HS-5 (cell line): ENCODE measurements at places on chromosomes 4 and X.

DNA sequence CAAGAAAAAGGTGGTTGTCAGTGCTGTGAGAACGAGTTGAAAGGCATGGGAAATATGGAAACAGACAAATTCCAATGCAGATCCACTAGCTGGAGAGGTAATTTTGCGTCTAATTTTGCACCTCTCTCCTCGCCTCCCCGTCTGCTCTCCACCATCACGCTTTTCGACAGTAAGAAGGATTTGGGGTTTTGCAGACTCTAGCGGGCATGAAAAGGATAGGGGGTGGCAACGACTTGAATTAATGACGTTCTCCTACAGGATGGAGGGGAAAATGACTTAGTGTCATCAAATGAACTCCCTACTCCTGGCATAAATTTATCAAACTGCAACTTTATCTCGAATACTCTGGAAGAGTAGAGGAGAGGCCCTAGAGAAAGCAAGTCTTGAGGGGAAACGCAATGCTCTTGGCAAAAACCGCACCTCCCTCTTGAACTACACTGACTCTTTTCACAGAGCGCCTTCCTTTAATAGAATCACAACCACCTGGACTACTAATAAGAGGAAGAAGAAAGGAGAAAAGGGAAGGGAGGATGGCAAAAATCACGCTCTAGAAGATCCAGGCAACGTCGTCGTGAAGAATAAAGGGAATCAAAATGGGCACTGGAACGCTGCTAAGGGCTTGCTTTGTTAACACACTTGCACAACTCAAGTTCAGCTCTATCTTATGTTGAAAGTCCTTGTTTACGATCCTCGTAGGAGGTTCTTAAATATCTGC is 871 bp upstream of the SLITRK2 start:
- no peak for DNase-seq

DNA sequence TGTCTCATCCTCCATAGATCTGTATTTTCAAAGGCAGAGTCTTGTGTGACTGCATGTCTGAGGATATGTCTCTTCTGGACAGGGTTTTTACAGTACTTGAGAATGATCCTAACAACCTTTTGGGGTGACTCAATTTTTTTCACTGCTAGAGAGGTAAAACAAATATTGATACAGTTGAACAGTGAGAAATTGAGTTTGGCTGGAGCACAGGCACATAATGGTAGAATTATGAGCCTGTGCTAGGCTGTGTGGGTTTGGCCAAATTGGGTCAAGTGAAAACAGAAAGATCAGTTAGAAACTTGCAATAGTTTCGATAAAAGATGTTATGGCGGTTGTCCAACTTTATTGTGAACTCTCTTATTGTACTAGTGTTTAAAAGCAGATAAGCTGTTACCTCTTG is 23.3 kb upstream of the EOLA2 start:
- DNase-seq, result no peak

DNA sequence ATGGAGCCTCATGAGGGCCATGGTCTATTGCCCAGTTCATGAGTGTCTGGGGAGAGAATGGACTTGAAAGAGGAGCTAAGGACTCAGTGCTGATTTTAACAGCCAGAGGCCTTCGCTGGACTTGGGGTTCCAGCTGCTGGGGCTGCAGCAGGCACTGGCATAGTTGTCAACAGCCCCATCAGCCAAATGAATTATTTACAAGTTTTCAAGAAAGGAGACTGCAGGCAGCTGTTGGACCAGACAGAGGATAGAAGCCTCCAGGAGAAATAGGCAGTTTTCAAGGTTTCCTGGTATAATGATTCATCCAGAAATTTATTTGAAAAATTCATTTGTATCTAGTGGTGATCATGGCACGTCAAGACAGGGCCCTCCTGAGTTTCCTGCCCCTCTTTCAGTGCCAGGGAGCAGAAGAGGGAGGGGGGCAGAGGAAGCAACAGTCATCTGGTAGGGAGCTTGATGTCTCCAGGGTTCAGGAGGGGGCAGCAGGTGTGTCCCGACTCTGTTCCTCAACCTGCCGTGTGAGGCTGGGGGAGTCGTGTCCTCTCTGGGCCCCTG is 63.1 kb upstream of the GPR78 start:
- DNase-seq, result peak; percentile 39

- no peak for DNase-seq
Observed at GRCh38 chr4:2949782-2950125, 13.5 kb downstream of the NOP14 start.

- DNase-seq, result no peak
Observed at GRCh38 chr4:171157462-171158082, 655.6 kb upstream of the GALNTL6 start.

DNA sequence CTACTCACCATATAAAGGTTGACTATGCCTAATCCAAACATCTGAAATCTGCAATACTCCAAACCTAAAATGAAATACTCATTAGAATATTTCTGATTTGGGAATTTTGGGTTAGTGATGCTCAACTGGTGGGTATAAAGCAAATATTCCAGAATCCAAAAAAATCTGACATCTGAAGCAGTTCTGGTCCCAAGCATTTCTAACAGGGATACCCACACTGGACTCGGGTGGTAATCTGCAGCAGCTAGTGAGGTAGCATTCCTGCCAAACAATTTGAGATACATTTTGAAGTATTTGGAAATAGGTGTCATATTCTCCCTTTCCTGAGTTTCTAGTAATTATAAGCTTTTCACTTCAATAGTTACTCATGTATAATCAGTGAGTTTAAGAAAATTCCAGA is 49.6 kb upstream of the RPA4 start:
- DNase-seq, result no peak

GRCh38 chrX:44974451-44974850 is 101.5 kb downstream of the KDM6A start:
- DNase-seq, result peak; percentile 10

- no peak for DNase-seq
Observed at GRCh38 chr4:21973850-21974249, 25.3 kb upstream of the KCNIP4 start.

DNA sequence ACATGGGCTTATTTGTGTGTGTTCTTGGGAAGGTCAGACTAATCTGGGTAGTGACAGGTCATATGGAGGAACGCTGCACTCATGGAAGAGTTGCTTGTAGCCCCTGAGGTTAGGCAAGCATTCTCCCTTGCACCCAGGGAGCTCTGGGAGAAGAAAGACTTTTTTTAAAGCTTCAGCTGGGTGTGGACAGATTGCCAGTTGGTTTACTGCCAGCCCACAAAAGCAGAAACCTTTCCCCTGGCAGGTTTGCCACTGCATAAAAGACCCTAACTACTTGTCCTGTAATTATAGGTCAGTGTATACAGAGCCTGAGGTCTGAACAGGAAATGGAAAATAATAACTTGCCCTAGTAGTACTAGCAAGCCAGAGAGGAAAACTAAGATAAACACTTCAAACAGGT is 7.4 kb upstream of the NFKB1 start:
- no peak for DNase-seq

DNA sequence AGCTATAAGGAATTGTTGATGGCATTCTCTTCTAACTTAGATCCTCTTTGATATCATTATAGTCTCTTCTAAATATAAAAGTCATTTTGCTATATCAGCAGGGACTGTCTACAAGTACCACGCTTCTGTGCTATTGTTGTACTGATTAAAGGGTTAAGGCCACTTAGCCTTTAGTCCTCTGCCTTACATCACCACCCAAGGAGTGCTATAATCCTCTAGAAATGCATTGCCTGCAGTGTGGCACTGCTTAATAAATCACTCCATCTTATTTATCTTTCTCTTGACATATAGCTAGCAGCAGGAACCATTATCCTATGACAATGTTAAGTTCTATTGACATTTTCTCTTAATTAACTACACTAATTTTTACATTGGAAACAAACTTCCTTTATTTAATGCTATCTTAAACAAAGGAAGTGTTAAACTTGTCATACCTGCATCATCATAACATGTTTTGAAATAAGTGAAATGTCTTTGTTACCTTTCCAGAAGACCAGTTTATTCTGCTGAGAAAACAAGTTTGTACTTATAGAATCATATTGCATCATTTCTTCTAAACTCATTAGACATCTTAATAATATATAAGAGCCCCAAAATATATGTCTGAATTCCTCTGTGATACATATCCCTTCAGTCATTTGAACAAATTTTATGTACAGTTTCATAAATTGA is 360.9 kb upstream of the ATOH1 start:
- no peak for DNase-seq

- no peak for DNase-seq
Observed at GRCh38 chrX:153396320-153397195, 4.6 kb downstream of the PNMA6E start.

DNA sequence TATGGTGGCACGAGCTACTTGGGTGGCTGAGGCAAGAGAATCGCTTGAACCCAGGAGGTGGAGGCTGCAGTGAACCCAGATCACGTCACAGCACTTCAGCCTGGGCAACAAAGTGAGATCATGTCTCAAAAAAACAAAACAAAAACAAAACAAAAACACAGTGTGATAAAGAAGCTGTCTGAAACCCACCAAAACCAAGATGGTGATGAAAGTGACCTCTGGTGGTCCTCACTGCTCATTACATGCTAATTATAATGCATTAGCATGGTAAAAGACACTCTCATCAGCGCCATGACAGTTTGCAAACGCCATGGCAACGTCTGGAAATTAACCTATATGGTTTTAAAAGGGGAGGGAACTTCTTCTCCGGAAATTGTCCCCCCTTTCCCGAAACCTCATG is 29.4 kb upstream of the OPHN1 start:
- no peak for DNase-seq

DNA sequence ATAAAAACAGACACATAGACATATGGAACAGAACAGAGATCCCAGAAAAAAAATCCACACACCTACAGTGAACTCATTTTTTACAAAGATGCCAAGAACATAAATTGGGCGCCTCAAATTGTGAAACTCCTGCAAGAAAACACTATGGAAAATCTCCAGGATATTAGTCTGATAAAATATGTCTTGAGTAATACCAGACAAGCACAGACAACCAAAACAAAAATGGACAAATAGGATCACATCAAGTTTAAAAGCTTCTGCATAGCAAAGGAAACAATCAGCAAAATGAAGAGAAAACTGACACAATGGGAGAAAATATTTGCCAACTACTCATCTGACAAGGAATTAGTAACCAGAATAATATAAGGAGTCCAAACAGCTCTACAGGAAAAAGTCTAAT is 337.3 kb upstream of the DIPK2B start:
- DNase-seq, result no peak

DNA sequence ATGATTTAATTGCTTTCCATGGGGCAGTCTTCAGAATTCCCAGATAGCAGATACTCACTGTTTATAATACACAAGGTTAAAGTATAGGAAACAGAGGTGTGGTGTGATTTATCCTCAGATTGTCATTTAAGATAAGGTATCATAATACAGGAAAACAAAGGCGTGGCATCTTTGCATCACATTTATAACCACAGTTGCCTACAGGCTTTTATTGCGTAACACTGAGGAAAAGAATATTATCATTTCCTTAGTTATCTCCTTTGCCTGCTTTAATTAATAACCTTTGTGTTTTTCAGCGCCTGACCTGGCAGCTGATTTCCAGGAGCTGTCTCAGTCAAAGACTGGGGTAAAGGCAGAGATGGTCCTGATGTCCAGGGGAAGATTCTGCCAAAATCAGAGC is 68.8 kb downstream of the SSX7 start:
- DNase-seq, result no peak

DNA sequence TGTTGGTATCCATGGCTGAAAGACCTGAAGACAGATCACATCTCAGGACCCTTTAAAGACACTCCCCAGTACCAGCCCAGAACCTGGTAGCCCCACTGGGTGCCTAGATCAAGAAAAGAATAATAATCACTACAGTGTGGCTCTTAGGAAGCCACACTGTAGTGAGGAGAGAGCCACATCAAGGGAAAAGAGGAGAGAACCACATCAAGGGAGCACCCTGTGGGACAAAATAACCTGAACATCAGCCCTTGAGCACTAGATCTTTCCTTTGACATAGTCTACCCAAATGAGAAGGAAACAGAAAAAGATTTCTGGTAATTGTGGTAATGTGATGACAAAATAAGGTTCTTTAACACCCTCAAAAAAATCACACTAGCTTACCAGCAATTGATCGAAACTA is 15.3 kb downstream of the RTL3 start:
- DNase-seq, result no peak

DNA sequence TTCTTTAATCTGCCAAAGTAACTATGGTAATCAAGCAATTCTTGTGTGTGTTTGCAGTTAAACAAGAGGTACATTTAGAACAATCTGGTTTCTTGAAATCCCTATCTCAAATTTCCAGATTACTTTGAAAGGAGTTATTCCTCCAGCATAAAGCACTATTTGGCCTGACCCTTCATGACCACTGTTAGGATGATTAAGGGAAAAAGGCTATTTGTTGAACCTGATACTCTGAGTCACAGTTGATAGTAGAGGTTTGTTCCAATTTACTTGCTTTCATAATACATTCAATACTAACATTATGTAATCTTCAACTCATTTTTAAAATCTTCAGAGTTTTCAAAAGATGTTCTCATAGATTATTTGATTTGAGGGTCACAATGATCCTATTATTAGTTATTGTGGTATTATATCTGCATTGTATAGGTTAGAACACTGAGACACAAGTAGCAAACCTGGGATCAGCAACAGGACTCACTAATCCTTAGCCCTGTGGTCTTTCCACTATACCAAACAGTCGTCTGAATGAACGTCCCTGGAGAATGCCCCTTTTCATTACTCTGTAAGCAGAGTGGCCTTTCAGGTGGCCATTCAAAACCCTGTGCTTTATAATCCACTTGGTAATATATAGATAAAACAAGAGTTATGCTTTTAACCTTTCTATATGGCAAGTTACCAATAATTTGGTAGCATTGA is 8.1 kb upstream of the NDST4 start:
- no peak for DNase-seq

DNA sequence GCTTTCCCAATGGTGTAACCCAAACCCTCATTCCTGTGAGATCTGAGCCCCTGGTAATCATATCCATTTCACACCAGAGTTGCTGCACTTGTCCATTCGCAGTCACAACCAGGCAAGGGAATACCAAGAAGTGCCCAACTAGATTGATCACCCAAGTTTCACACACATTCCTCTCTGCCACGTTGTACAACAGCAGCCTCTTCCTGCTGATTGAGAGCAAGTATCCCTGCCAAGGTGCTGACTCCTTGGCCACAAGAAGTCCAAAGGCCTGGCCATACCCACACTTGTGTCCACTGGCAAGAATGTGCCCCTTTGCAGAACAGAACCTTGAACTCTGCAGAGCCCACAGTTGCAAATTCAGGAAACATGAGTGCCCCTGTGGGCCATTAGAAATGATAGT is 6.5 kb upstream of the ACOT9 start:
- no peak for DNase-seq

GRCh38 chrX:46662188-46662958 is 88.8 kb downstream of the CHST7 start:
- DNase-seq, result no peak

DNA sequence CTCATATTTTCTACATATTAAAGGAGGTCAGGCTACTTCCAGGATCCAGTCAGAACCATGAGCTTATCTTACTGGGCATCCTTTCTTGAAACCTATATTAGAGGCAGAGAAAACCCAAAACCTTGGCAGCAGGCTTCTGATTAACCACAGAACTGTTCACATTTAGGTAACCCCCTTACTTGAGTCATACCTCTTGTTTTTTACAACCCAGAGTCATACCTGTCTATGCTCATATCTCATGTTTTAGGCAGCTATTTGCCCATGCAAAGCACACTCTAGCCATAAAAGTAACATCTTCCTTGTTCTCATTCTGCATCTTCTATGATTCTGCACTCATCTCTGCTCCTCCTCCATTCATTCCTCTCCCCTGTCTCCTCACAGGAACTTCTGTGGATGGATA is 138.0 kb upstream of the SMIM31 start:
- no peak for DNase-seq
